ENCODE measurements at places on chromosomes 3 and 15.

- DNase-seq: no peak
These were observed 167.8 kb upstream of the DPH6 start for GRCh38 chr15:35713733-35714132.

DNA sequence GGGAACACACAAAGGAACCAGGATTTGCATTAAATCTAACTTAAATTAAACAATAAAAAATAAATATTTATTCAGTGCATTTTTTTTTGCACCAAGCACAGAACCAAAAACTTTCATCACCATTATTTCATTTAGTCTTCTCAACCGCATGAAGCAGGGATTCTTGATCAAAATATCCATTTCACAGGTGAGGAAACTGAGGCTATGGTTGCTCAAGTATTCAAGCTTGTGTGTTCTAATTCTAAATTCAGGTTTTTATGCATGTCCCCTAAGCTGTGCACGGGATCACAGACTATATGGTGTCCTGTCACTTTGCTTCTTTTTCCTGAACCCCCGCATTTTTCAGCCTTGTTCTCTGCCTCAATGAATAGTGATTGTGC is 64.3 kb upstream of the BCL6 start:
- no peak for DNase-seq

DNA sequence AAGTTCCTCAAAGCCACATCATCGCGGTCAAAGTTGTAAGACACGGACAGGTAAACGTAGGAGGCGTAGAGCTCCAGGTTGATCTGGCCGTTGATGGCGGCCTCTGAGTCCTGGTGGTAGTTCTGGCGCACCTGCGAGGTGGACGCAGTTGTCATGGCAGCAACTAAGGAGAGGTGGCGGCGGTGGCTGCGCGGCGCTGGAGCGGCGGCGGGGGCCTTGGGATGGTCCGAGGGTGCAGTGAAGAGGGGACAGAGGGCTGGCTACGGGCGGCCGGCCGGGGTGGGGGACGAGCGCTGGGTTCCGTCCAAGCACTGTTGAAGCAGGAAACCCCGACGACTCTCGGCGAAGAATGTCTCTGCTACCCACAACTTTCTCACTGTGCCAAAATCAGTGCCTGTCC is 38.9 kb downstream of the RAB7A start:
- DNase-seq: no peak

- DNase-seq: no peak
These were observed 19.1 kb upstream of the RPL22L1 start for GRCh38 chr3:170889132-170889531.

DNA sequence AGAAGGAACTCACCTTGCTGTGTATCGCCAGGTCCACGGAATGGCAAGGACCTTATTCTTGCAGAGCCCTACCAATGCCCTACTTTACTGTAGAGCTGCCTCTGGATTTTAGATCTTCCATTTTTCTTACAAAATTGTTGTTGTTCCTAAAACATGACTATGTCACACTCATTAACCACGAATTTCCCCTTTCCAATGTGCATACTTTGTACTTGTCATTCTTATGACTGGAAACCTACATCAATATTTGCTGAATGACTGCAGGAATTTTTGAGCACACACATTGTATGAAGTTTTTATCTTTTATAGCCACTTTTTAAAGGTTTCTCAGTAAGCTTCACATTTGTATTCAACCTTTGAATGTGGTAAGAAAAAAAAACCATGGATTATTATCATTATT is 35.9 kb upstream of the CMSS1 start:
- DNase-seq: no peak

GRCh38 chr3:46921871-46922271 is 44.4 kb downstream of the PTH1R start:
- no peak for DNase-seq

DNA sequence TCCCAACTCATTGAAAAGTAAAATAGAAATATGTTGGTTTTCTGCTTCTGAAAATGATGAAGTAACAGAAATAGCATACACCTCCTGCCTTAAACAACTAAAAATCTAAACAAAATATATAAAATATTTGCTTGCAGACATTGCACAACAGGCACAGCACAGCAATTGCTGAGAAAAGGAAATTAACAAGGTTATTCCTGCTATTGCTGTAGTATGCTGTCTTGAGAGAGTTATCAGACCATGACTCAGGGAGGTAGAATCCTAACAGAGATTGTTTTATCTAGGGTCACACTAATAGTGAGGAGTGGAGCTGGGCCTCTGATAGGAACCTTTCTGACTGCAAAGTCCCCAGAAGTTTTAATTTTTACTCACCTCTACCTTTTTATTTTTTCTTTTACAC is 72.6 kb downstream of the ZBTB20 start:
- DNase-seq: no peak

DNA sequence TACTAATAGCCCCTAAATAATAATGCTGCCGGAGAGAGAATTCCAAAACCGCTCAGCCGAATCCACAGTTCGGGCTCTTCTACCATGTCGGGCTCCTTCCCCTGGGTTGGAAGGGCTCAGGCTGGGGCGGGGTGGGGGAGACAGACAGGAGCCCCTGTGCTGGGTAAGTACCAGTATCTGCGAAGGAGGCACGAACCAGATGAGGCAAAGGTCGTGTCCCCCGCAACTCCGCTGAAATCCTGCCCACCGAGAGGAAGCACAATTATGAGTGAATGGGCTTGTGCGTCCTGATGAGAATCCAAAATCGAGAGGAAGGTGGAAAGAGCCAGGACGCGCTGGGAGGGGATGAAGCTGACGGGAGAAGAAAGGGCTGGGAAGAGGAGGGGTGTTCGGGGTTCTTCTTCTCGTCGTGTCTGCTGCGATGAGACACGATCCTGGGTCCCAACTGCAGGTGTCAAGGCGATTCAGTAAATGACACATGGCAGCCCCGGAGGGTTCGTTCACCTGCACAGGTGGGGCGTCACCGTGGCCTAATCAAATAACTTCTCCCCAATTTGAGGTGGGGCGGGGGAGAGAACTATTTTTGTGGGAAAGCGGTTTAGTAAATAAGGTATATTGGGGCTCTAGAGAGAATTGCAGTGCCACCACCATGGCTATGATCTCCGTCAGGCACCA is 707 bp upstream of the FAM81A start:
- no peak for DNase-seq

- no peak for DNase-seq
These were observed 1.5 kb upstream of the CD276 start for GRCh38 chr15:73682600-73683090.

DNA sequence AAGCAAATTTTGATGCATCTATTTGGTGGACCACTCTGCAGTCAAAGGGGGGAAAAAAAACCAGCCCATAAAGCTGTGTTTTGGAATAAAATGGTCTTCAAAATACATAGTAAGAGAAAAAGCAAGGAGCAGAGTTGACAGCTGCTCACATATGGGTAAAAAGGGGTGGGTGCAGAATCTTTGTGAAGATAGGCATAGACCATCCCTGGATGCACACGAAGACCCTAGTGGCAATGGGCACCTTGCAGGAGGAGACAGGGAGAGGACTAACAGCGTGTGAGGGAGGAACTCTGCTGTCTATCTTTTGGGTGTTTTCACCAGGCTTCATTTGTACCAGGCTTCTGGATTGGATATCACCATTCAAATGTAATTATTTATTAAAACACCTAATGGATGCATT is 43.9 kb downstream of the CTNNB1 start:
- no peak for DNase-seq

DNA sequence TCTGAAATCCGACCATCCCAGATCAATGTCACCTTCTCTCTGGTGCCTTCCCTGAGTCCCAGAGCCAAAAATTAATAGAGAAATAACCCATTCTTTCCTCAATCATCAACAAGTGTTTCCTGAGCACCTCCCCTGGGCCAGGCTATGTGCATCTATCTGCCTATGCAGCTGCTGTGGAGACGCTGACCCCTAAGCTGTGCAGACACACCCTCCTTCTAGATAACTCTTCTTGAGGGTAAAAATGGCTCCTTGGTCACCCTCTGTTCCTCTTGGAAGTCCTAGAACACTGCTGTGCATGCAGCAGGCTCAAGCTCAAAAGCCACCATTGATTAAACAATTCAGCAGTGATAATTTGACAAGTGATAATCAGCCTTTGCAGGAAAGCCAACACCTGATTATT is 18.4 kb downstream of the CA12 start:
- no peak for DNase-seq

GRCh38 chr3:182115328-182116015 is 403.7 kb downstream of the SOX2 start:
- no peak for DNase-seq

- no peak for DNase-seq
These were observed 195.0 kb downstream of the MAGI1 start for GRCh38 chr3:65843732-65844131.

DNA sequence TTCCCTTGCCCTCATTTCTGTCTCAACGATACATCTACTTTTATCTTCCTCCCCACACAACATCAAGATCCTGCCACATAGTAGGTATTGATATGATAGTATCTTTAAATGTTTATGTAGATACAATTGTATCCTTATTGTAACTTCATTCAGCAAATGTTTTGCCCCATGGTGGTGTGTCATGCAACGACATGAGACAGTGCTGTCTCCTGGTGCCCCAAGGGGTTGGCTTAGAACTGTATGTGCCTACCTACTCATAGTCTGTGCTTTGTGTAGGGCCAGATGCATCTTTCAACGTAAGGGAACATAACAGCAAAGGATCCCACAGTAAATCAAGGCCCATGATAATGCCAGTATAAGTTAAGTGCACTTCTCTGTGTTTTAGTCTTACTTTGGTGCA is 2.8 kb upstream of the CD47 start:
- no peak for DNase-seq

GRCh38 chr3:122092460-122093165 is 37.5 kb downstream of the CD86 start:
- DNase-seq: no peak

DNA sequence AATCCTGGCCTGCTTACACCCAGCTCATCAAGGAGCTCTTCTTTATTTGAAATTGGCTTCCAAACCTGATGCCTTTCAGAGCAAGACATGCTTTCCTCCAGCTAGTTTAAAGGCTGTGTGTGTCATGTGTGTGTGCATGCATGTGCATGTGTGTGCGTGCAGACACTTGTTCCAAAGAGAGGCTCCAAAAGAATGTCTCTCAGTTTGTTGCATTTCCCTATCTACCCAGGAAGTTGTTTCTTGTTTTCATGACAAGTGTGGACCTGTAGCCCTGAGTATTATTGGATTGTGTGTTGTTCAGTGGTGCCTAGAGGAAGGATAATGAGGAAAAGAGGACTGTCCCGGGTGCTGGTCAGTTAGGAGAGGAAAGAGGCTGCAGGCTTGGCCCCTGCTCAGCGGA is 240.0 kb downstream of the THSD4 start:
- no peak for DNase-seq

DNA sequence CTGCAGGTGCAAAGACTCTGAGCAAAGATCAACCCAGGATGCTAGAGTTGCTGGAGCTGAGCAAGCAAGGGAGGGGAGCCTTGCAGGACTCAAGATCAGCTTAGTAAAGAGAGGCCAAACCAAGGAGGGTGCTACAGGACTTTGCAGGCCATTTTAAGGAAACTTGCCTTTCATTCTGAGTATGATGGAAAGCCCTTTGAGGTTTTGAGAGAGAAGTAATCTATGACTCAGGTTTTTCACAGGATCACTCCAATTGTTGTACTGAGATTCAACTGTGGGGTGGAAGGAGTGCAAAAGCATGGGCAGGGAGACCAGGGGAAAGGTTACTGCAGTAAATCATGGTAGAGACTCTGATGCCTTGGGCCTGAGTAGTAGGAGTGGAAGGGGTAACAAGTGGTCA is 260.4 kb upstream of the GPR149 start:
- DNase-seq: no peak

DNA sequence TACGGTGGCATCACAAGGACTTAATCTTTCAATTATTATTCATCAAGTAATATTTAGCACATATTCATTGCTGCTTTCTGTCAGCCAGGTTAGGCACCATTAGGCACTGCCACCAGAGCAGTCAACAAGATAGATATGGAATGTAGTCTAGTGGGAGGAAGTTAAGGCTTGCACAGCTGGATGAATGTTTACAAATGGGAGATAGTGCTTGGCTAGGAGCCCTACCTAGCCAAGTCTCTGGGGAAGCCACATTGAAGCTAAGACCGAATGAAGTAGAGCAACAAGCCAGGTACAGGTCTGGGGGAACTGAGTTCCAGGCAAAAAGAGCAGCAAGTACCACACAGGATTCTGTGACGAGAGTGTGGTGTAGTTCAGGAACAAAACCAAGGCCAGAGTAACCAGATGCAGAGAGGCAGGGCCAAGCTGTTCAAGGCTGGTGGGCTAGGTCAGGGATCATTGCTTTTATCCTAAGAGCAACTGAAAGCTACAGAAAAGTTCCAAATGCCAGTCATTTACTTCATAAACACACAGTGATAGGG is 33.4 kb upstream of the SCAANT1 start:
- DNase-seq: no peak

GRCh38 chr15:97654481-97655076 is 305.9 kb upstream of the ARRDC4 start:
- DNase-seq: no peak

GRCh38 chr3:9253327-9253726 is 3.9 kb upstream of the SRGAP3 start:
- no peak for DNase-seq

DNA sequence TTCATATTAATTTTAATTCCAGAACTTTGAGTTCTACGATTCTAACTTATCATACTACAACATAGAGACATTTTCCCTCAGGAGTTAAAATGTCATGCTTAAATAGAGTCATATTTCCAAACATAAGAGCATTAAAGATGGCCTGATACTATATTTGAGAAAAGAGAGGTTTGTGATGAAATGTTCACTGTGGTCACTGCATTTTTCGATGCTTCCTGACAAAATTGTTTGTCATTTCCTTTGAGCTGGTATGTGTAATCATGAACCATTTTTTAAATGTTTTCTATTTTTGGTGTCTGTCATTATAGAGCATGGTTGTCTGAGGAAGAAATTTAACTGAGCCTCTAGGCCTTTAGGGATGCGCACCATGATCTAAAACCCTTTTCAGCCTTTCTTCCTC is 721.4 kb upstream of the NR2F2 start:
- no peak for DNase-seq

DNA sequence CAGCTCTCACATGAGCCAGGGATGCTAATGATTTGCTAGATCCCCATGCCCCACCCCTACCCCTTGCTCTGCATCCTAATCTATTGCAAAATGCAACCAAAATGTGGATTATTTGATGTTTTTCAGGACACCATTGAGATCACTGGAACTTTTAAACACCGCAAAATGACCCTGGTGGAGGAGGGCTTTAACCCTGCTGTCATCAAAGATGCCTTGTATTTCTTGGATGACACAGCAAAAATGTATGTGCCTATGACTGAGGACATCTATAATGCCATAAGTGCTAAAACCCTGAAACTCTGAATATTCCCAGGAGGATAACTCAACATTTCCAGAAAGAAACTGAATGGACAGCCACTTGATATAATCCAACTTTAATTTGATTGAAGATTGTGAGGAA is 29.7 kb downstream of the HDC start:
- DNase-seq: no peak

Data from GM18507 (cell line).